ENCODE measurements at places on chromosomes 3 and 15.
A peak's percentile ranks its signal among the peaks of the same experiment; 100 is the strongest.

GRCh38 chr3:129278966-129279906, 566 bp downstream of the HMCES start:
- no peak for DNase-seq

- no peak for DNase-seq
Observed at GRCh38 chr15:60899967-60900356, 329.1 kb downstream of the RORA start.

DNA sequence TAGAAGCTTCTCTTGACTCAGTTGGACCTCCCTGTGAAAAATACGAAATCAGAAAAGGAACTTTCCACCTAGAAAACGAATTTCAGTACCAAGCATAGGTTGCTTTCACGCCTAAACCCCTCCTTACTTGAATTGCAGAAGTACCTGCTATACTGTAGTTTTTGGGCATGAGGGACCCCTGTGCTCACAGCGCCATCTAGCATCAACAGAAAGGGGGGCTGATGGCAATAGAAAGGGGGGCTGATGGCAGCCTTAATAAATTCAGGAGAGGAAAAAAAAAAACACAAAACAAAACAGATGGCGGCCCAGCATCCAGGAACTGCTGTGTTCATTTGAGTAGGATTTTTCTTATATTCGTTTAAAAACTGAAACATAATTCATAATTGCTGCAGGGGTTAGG, 96.7 kb downstream of the NPAP1 start:
- no peak for DNase-seq

DNA sequence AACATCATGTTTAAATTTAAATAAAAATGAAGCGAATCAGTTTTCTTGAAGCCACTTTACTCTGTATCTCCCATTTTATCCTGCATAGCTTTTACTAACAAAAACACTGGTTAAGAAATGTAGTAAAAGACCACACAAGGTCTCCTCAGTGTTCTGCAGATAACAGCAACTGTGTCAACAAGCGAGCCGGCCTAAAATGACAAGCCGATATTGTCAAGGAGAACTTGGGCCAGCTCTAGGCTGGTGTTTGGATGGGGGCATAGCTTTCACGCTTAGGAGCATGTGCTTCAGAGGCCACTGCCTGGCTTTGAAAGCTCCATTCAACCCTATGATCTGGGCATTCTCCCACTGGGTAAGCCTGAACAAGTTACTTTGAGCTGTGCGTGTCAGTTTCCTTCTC, 38.1 kb downstream of the MFSD1 start:
- no peak for DNase-seq

DNA sequence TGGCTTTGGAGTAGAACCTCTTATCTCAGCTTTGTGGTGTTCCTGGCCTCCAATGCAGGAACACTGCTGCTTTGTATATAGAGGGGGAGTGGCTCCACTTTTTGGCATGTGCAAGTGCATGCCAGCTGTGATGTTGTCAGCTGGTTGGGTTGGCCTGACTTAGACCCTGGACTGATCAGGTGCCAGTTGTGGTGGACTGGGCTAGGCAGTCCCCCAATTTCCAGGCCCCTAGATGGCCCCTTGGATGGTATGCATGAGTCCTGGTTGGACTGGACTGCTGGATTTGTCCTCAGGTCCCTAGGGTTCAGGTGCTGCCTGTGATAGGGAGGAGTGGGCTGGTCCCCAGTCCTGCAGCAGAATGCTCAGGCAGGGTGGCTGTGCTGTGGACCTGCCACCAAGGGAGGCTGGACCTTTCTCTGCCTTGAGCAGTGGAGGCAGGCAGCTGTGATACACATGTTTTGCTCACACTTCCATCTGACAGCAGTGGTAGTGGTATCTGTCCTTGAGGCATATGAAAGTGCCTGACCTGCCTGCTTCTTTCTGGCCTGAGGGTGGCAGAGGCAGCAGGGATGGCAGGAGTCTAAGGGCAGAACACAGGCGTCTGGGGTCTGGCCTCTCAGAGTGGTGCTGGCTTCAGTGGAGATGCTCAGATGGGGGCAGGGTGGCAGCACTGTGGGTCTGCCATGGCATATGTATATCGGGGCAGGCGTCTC, 74.8 kb downstream of the STXBP5L start:
- DNase-seq = no peak

DNA sequence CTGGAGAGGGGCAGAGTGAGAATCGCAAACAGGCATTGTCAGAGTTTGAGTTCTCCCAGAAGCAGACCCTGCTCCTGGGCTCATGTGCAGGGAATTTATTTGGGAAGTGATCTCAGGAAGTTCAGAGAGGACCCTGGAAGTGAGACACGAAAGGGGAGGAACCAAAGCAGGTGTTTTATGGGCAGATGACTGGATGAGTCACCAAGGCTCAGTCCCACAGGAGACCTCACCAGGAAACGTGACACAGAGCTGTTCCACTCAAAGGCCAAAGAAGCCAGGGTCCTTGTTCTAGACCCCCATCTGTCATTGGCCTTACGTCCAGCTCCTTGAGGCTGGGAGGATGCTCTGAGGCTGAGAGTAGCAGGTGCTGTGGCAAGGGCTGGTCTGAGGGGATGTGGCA, 43.4 kb upstream of the SEC22A start:
- DNase-seq = no peak

GRCh38 chr3:122299872-122300460, 25.1 kb upstream of the CSTA start:
- peak; percentile 6 for DNase-seq

DNA sequence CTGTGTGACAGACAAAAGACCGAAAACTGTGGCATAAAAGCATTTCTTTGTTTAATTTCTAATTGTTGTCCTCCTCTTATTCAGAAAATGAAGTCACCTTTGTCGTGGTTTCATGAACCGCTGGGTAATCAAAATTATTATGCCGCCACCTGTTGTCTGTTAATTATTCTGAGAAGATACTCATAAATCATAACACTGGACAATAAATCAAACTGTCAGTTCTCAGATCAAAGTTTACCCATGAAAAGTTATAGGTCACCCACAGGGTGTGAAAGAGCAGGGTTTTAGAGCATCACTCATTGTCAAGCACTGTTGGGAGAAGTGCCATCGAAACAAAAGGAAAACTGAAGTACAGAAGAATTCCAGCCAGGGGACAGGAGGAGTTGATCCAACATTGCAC, 474.3 kb downstream of the NR2F2 start:
- no peak for DNase-seq

DNA sequence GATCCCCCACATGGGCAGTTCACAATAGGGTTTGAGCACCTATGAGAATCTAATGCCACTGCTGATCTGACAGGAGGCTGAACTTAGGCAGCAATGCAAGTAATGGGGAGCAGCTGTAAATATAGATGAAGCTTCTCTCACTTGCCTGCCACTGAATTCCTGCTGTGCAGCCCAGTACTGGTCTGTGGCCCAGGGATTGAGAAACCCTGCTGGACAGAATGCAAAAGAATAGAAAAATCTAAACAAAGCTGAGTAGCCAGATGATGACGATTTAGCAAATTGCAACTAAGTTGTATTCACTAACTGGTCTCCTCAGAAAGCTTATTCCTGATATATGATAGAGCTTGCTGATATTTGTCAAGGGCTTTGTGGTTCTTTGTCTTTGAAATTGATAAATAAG, 34.3 kb upstream of the APH1B start:
- no peak for DNase-seq

- no peak for DNase-seq
Observed at GRCh38 chr15:51263726-51264125, 74.7 kb downstream of the CYP19A1 start.

DNA sequence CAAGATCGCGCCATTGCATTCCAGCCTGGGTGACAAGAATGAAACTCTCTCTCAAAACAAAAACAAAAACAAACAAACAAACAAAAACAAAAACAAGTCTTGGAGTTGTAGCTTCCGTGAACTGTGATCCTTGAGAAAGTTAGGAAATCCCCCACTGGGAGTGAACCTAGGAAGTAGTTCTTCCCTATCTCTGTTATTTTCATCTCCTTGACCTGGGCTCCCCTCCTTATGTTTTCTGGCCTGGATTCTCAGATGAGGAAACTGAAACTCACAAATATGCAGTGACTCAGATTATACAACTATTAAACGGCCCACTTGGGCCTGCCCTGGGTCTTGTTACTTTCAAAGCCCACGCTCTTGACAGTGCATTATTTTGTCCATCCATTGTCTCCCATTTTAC, 29.7 kb downstream of the SAXO2 start:
- no peak for DNase-seq

GRCh38 chr15:91872356-91873137, 19.0 kb downstream of the SLCO3A1 start:
- DNase-seq = no peak

DNA sequence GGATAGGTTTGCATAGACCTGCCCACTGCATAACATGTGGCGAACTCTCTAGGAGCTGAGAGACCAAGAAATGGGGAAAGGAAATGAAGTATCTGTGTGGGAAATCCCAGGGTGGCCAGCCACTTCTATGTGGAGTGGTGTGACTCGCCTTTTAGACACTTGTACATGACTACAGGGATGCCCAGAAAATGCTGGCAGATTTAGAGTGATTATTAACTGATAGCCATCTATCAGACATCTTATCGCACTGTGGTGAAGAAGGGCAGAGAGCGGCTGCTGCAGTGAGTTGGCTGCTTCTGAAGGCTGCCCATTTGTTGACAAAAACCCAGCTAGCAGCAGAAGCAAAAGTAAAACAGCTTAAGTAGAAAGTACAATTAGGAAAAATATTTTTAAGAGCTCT, 18.1 kb upstream of the STAC start:
- DNase-seq = no peak

- no peak for DNase-seq
Observed at GRCh38 chr15:40006003-40006402, 33.0 kb downstream of the SRP14 start.

DNA sequence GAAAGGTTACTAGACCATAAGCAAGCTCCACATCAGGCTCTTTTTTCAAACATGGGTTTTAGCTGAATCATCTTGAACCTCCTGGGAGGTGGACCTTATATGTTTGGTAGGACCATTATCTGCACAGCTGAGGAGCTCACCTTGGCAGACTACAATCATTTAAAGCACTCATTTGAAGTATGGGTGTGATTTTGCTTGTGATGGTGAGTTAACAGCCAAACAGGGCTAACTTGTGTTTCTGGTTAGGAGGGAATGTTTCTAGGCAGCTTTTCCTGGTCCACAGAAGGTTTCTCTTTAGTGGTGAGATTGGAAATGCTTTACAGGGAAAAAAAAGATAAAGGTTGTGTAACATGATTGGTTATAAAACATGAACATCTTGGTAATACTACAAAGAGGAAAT, 61.8 kb downstream of the ARHGEF26 start:
- DNase-seq = no peak

DNA sequence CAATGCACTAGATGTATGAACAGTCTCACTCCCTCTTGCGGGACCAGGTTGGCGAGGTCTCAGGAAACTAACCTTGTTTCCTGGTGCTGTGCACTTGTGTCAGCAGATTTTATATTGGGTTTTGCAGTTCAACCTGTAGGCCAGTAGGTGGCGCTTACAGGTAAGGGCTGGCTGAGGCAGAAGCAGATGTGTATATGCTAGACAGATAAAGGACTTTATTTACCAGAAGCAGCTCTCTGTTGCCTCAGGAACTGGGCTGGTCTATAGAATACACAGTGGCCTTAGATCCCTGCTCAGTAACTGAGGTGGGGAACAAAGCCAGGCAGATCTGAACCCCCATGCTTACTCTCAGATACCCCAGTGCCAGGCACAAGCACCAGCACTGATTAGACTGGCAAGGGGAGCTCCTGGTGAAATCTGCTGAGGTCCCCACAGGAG, 296.8 kb downstream of the DOCK3 start:
- DNase-seq = peak; percentile 7

DNA sequence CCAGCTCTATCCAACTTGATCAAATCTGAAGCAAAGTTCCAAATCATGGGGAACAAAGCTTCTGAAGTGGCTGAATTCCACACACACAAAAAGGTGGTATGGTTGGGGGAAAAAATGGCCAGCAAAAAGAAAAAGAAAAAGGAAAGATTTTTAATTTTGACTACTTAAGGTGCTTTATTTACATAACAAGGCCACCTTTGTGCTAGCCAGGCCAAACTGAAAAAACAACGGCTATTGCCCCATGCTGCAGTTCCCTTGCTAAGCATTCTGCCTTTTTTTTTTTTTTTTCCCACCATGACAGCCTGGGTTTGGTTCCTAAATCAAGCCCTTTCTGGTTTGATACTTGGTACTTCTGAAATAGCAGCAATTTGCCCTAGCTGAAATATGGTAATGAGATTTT, 66.5 kb upstream of the DAZL start:
- no peak for DNase-seq

GRCh38 chr3:179234199-179234598, 16.7 kb downstream of the KCNMB3 start:
- no peak for DNase-seq
